Liver (tissue), 10 donors: ENCODE measurements at places on chromosomes 4 and X. TPM values are rescaled to one million over a fixed set of nuclear protein-coding genes. Genes with fewer than 3 reads are reported as not detected.

DNA sequence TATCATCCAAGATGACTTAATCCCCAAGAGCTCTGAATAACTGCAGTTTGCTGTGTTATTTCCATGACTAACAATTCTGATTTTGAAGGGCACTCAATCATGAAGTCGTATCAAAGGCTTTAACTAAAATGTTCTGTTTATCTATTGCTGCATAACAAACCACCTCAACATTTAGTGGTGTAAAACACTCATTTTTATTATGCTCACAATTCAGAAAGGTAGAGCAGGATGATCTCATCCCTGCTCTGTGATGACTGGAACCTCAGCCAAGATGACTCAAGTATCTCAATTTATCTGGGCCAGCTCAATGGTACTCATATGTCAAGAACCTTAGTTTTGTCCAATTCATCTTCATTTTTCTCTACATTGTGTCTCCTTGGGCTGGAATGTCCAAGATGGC, 451.1 kb downstream of the PPARGC1A start:
- DNase-seq, result no peak

Gene USP26
- polyA plus RNA-seq, result not detected

GRCh38 chrX:132031867-132032266, 8.8 kb downstream of the STK26 start:
- no peak for DNase-seq

DNA sequence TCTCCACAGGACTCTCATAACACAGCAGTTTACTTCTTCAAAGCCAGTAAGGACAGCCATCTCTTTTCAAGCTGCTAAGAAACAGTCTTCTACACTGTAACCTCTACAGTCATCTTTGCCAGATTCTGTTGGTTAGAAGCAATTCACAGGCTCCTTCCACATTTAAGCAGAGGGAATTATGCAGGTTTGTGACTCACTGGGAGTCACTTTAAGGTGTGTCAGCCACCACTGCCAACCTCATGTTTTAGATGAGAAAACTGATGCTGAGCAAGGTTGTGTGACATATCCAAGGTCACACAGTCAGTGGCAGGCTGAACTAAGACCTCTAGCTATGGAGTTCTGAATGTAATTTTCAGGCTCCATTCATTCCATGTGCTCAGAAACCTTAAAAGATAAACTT, 143.5 kb downstream of the QDPR start:
- DNase-seq, result no peak

DNA sequence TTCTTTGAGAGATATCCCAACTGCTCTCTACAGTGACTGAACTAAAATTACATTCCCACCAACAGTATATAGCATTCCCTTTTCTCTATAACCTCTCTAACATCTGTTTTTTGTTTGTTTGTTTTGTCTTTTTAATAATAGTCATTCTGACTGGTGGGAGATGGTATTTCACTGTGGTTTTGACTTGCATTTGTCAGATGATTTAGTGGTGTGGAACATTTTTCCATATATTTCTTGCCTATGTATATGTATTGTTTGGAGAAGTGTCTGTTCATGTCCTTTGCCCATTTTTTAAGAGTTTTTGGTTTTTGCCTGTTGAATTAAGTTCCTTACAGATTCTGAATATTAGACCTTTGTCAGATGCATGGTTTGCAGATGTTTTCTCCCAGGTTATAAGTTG, 9.0 kb downstream of the USO1 start:
- DNase-seq, result no peak

DNA sequence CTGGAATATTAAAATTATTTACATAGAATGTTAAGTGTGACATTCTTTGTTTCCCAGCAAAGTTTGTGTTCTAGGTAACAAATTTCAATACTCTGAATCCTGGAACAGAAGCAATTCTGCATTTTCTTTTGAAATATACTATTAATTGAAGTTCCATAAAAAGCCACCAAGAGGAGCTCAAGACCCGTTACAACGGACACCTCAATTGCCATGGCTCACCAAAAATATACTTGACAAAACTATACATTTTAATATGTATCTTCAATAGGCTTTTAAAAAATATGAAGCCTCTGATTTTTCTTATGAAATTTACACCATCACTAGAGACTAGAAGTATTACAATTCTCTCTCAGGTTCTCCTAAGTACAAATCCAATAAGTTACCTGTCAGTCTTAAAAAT, 111.4 kb downstream of the NYX start:
- DNase-seq, result no peak

GRCh38 chr4:94536649-94537469, 85.1 kb downstream of the PDLIM5 start:
- DNase-seq, result no peak

GRCh38 chrX:2714551-2714950, 23.5 kb downstream of the CD99 start:
- no peak for DNase-seq

DNA sequence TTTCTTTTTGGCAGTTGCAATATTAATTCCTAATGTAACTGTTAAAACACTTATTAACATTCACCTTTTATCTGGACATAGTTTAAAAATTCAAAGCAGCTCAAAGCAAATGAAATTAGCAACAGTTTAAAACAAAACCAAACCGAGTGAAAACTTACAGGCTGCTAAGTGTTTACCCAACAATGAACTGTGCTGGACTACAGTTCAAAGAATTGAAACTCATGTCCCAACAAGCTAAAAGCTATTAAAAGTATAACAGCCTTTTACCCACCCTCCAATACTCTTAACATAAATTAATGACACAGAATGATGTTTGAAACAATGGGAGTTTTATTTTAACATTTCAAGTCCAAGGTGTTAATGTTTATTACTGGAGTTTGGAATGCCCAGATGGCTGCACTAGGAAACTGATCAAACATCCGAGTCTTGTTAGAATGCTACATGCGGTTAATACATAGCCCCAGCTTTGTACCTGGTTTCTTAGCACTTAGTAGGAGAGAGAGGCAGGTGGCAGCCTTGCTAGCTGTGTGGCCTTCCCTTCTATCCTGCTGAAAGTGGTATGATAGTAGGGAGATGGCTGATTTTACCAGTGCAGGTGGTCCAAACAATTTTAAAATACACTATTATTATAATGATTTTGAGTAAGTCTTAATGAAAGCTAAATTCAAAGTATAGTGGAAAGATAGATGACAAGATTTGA, 21.1 kb upstream of the FRYL start:
- no peak for DNase-seq

Gene XK
- polyA plus RNA-seq, result 0.83 TPM

Gene PPP4R3C
- polyA plus RNA-seq, result not detected

Gene MAGEE2
- not detected for polyA plus RNA-seq

DNA sequence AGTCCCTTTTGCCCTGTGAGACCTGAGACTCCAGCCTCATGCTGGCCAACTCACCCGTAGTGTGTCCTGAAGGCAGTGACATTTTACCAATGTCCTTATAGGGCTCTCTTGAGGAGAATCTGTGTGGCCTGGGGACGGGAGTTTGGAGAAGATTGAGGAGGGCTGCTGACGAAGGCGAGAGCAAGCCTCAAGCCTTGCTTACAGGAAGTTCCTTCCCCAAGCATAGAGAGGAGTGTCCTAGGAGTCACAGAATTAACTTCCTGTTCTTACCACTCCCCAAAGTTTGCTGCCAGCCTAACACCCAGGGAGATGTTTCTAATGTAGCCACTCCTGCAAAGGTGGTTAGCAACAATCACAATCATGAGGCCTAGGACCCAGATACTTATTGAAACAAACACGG, at the start of gene NXF3:
Gene NXF3, minus strand, starts transcription at position 202 of the 400 bp plus-strand sequence. Its CDS starts 120 bp downstream, at position 82.
- DNase-seq, result no peak

DNA sequence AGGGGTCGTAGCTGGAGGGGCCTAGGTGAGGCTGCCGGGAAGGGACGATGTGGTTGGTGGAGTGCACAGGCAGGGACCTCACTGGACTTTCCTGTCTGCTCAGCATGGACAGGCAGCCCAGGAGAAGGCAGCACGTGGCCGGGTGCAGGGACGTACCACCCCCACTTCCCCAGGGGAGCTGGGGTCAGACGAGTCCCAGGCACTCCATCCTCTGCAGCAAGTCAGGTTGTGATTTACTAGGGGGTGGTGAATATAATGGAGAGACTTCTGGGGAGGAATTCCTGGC, 1.5 kb upstream of the CTBP1 start:
- DNase-seq, result peak; percentile 28

- no peak for DNase-seq
Measured at GRCh38 chrX:47273011-47273730, 40.4 kb downstream of the USP11 start.

DNA sequence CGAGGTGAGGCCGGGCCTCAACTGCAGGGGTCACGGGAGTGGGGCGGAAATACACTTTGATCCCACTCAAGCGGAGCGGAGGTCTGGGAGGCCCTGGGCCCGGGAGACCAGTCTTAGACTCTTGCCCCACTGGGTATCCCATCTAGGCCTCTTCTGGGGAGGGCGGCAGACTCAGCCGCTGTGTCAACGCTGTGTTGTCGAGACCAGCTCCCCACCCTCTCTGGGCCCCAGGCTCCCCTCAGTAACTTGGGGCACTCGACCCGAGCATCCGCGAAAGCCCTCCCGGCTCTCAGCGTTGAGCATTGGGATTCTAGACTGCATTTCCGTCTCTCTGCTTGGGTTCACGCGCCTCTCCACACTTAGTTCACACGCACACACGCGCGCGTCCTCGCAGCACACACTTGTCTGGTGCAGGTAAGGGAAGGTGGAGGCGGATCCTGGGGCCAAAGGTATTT, 1.7 kb downstream of the NKX3-2 start:
- no peak for DNase-seq

- DNase-seq, result no peak
Measured at GRCh38 chrX:66680451-66680850, 41.6 kb upstream of the EDA2R start.

GRCh38 chr4:84939113-84939512, 27.4 kb downstream of the WDFY3 start:
- DNase-seq, result no peak

Gene ATP1B4
- not detected for polyA plus RNA-seq

DNA sequence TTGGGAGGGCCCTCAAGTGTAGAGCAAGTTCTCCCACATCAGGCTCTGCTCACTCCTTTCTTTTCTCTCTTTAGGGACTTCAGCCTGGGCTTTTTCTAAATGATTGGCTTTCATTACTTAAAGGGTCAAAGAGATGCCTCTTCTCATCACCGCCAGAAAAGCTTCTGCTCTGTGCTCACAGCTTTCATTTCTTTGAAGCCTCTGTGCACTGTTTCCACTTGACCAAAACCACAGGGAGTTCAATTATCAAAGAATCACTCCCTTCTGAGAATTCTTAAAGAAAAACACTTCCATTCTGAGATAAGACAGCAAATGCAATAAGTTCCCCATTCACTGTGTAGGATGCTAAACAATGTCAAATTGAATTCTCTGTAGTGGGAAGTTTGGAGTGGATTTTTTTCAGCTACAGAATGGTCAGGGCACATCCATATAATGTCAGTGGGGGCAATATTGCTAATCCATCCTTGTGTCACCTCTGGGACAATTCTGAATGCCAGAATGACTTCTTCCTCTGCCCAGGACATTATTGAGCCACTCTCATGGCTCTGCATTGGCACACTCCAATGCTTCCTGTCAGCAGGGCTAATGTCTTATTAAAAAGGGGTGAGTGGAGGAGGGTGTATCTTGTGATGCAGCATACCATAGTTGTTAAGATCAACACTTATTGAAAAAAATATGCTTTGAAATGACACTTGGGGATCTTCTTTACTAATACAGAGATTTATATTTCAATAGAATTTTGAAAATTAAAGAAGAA, 217.6 kb downstream of the SNCA start:
- no peak for DNase-seq

Gene SLC6A14
- polyA plus RNA-seq, result not detected

- DNase-seq, result no peak
Measured at GRCh38 chrX:27575565-27575964, 14.6 kb upstream of the DCAF8L2 start.

DNA sequence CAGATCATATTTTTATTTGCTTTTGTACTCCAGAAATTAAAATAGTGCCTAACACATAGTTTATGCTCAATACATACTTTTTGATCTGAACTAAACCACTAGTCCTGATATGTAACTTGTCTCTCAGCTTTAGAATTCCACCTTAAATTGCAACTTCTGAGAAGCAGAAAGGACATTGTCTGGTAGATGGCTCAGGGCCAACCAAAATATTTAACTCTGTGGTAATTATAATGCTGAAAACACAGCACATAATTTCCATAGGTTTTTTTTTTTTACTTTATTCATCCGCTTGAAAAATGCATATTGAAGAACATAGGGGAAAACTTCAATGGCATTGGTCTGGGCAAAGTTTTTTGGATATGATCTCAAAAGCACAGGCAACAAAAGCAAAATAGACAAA, 59.3 kb downstream of the AREG start:
- DNase-seq, result no peak

- no peak for DNase-seq
Measured at GRCh38 chrX:120561634-120562568, 1.1 kb upstream of the CUL4B start.

Gene ABLIM2
- 0.93 TPM for polyA plus RNA-seq

- DNase-seq, result no peak
Measured at GRCh38 chr4:40183615-40184411, 13.0 kb upstream of the RHOH start.

GRCh38 chr4:22999419-22999818, 306.7 kb downstream of the GBA3 start:
- DNase-seq, result no peak

GRCh38 chr4:82784681-82785610, 13.7 kb downstream of the SCD5 start:
- no peak for DNase-seq

DNA sequence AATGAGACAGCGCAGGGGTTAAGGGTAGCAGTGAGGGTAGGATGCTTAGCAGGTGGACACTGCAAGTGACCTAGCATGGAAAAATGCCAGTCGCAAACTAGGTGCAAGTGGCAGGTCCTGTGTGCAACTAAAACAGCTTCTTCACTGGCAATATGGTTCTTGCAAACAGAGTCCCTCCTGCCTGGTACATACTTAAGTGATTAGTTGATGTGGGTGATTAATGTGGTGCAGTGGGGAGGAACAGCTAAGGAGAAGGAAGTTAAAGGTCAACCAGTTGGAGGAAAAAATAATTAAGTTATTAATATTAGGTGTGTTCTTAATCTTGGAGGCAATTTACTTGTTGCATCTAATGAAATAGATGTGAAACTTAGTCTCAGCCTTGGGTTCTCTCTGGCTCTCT, 121.6 kb upstream of the IGFBP7 start:
- no peak for DNase-seq

- no peak for DNase-seq
Measured at GRCh38 chrX:24607616-24608015, 39.5 kb downstream of the PCYT1B start.

- no peak for DNase-seq
Measured at GRCh38 chr4:186845137-186845842, 121.6 kb upstream of the FAT1 start.

Gene HS3ST1
- polyA plus RNA-seq, result 0.31 TPM

DNA sequence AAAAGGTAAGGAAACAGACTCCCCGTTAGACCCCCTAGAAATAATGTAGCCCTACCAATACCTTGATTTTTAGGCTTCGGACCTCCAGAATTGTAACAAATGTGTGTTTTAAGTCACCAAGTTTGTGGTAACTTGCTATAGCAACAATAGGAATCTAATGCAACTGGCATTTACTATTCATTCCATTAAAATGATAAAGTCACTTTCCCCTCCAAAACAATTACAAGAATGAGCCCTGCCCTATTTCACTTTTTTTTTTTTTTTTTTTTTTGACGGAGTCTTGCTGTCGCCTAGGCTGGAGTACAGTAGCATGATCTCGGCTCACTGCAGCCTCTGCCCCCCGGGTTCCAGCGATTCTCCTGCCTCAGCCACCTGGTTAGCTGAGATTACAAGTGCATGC, 3.5 kb upstream of the DDX60L start:
- no peak for DNase-seq

GRCh38 chr4:125762537-125762936, 447.8 kb downstream of the FAT4 start:
- no peak for DNase-seq
